ENCODE measurements at places on chromosomes 12 and 14. TPM values are rescaled to one million over a fixed set of nuclear protein-coding genes. Genes with fewer than 3 reads are reported as not detected.

DNA sequence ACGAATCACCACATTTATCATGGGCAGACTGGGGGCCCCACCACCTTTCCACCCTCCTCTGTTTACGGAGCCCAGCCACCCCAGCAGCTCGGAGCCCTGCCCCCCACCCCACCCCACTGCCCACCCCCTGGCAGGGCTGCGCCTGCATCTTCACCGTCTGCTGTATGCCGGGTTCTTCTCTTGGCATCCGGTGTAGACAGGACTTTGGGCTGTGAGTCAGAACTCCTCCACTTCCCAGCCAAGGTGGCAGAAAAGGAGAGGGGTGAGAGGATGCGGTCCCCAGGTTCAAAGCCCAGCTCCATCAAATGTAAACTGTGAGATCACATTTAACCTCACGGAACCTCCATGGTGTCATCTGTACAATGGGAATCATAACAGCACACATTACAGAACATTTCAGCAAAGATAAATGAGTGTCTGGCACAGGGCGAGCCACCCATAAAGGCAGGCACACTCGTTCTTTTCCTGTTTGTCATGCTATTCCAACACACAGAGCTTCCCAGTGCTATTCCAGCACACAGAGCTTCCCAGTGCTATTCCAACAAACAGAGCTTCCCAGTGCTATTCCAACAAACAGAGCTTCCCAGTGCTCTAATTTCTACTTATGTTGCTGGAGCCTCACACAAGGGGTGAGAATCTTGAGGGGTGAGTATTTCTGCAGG is 292.7 kb upstream of the RTL1 start:
- DNase-seq, result no peak

- DNase-seq, result no peak
These were observed 238.3 kb downstream of the SLC41A2 start for GRCh38 chr12:104719700-104720338.

DNA sequence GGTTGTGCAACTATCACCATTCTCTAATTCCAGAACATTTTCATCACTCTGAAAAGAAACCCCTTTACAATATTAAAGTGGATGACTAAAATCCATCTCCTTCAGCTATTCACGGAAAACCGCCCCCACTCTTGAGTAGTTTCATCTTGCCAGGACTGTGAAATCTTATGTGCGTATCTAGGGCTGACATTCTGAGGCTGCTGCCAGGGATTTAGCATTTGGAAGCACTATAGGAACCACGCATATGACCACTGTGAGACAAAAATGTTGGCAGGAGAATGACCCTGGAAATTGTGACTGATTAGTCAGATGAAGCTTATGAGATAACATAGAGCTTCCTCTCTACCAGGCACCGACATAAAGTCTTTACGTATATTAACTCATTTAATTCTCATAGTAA is 305.2 kb upstream of the PDE3A start:
- no peak for DNase-seq

DNA sequence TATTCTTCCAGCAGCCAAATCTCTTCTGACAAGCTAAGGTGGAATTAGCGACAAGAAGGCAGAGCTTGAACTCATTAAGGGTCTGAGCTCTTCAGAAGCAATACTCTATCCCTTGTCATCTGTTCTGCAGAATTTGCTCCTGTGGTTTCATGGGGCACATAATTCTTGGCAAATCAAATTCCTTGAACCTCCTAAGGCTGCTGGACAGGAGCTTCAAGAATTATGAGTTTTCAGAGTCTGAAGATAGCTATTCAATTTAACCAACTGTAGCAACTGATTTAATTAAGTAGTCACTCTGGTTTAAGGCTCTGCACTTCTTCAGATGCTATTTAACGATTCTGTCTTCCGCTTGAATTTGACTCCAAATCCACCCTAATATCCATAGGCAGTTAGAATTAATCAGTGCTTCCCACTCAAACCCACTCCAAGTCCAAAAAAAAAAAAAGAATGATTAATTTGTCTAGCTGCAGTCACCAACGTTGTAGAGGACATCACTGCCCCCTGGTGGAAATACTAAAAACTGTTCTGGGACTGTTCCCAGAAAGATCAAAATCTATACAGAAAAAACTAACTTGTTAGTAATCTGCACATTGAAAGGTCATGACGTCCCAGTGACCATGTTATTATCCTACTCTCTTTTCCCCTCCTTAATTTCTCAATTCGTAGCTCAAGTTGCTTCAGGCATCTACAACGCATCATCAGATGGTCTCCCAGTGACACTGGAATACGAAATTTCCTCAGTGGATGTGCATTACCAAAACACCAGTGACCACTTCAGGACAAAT is 169.9 kb downstream of the KIF21A start:
- DNase-seq, result no peak

- no peak for DNase-seq
These were observed 164.5 kb downstream of the SLC38A4 start for GRCh38 chr12:46661110-46661845.

GRCh38 chr12:72485017-72485701 is 213.0 kb downstream of the TRHDE start:
- no peak for DNase-seq

DNA sequence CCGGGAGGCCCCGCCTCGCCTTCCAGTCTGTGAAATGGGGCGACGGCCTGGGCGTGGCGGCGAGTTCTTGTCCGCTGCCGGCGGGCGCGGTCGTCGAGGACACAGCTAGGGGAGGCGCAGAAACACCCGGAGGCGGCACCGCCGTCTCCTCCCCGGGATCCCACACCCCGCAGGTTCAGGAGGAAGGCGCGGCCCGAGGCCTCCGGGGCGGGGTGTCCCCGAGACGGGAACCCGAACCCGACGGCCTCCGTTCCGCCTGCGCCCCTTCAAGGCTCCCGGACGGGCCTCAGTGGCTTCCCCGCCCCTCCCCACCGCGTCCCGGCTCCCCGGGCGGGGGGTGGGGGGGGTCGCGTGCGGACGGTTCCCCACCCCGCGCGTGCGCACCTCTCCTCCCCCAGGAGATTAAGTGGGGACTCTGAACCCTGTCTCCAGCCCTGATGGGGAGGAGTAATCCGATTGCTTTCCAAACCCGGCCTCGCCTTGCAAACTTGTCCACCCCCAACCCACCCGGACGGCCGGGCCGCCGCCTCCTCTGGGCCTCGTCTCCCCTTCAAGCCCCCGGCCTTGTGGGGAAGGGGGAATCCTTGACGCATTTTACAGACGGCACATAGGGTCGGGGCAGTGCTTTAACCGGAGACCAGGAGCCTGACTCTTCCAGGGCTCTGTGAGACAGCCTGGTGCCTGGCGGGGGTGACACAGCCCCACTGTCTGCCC is 35.3 kb upstream of the ANKRD9 start:
- DNase-seq, result no peak

DNA sequence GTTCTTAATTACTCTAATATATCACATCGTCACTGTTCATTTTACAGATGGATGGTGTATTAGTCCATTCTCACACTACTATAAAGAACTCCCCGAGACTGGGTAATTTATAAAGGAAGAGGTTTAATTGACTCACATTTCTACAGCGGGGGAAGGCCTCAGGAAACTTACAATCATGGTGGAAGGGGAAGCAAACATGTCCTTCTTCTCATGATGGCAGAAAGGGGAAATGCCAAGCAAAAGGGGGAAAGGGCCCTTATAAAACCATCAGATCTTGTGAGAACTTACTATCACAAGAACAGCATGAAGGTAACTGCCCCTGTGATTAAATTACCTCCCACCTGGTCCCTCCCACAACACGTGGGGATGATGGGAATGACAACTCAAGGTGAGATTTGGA is 6.5 kb downstream of the TMBIM4 start:
- no peak for DNase-seq

DNA sequence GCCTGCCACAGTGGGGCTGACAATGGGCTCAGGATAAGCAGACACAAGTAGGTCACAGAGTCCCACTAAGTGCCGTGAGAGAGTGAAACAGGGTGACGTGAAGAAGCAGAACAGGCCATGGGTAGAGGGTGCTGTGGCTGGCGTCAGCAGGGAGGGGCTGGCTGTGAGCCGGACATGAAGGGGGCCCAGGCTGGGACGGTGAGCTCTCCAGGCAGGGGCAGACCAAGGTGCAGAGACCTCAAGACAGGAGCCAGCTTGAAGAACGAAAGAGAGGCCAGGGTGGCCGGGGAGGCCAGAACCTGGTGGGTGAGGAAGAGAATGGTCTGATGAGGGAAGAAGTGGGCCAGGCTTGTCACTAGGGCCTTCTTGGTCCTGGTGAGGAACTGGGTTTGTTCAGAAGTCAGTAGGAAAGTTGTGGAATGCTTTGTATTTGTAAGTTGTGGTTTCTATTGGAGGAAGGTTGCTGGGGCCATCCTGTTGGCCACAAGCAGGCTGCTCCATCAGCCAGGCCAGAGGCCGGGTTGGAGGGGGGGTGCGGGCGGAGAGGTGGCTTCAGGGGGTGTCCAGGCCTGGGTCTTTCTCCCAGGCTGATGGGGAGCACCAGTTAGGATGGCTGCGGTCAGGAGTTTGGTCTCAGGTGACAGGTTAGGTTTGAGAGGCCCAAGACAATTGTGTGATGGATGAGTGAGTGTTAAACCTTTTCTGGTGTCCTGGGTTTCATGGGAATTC is 21.4 kb upstream of the MLXIP start:
- no peak for DNase-seq

DNA sequence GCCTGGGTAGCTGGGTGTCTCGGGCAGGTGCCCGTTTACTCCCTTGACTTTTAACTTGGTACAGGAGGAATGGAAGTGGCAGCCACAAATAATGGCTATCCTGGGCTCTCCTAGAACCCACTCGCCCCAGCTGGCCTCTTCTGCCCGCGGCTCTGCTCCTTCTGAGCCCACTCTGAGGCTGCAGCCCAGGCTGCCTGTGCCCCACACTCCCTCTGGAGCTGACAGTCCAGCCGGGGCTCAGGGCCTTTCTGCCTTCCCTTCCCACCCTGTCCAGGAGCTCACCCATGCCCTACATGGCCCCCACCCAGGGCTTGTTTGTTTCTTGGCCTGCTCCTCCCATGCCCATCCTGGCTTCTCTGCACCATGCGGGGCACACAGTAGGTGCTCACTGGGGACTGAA is 15.6 kb downstream of the ZNF839 start:
- DNase-seq, result no peak

- no peak for DNase-seq
These were observed 62.3 kb upstream of the TMEM132C start for GRCh38 chr12:128204711-128205110.

GRCh38 chr12:2242216-2242615 is 189.4 kb downstream of the CACNA1C start:
- DNase-seq, result no peak

GRCh38 chr14:39417014-39417413 is 15.2 kb downstream of the FBXO33 start:
- no peak for DNase-seq

DNA sequence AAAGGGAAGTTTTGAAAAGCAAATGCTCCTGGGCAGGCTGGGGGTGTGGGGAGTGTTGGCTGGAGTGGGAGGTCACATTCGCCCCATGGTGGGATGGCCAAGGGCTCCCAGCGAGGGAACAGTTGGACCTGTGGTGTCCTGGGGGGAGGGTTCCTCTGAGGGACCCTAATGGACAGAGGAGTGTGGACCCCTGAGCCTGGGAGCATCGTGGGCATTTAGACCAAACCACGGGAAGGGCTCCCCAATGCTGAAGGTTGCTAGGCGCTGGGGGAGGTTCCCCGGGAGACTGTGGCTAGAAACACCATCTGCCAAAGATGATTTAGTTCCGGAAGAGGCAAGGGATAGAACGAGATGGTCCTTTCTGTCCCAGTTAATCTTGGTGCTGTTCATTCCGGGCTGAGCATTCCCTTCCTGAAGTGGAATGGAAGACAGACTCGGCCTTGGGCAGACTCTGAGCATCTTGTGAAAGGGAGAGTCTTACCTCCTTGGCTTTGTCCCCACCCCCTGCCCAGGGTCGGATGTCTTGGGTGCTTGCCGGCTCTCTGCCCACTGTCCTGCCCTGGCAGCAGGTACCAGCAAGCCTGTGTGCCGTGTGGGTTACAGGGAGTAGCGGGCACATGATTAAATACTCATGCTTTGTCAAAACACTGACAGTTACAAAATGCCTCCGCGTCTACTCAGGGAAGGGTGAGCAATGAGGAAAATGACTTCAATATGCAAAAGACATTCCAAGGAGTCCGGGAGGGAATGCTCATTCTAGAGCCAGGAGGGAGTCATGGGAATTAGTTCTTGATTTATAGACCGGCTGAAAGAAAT is 215.9 kb downstream of the CACNA1C start:
- DNase-seq, result no peak

DNA sequence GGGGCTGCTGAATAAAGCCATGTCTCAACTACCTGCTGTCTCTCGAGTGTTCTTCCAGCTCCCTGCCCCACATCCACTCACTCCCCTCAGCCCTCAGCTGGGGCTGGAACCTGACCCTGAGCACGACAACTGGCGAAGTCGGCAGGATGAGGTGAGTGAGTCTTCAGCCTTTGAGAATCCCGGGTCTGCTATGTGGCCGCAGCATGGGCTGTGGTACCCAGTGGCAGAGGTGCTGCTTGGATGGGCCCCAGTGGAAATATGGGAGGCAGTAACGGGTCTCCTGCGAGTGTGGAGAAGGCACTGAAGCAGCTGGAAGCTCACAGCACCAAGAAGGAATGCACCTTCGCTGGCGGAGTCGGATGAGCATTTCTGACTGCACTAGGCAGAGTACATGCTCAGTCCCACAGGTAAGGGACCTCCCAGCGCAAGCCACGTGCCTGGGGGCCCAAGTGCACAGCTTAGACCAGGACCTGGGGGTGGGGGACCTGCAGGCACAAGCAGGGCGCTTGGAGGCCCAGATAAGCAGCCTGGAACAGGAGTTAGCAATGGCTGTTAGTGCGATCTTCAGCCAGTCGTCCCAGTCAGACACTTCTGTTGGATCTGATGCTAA is 95.5 kb upstream of the TMPO start:
- no peak for DNase-seq

DNA sequence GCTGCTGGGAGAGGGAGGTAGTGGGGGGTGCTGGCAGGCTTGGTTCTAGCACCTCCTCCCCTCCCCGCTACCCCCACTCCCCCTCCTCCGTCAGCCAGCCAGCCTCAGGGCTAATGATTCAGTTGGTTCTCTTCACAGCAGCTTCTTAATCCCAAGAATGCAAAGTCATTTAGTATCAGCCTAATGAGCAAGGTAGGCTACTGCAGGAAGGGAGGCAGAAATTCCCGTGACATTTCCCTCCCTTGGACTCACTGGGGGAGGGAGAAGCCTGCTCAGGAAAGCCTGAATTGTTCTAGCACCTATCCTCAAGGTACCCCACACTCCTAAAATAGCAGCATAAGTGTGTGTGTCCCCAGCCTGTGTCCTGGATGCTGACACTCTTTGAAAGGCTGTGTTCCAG is 29.8 kb downstream of the ITPK1 start:
- no peak for DNase-seq

DNA sequence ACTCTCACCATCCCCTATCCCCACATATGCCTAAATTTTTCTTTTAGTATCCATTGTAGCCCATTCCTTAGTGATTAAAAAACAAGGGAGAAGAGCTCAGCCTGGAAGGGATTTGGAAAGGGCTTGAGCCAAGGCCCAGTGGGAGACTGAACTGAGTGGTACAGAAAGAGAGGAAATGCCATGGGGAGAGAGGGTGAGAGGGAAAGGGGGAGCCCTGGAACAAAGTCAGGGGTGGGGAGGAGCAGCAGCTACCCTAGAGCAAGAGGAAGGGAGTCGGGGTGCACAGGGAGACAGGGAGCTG is 2.6 kb upstream of the ATN1 start:
- DNase-seq, result no peak

Gene PELI2
- 32.2 TPM for total RNA-seq

Gene INSM2
- 0.10 TPM for total RNA-seq

Gene PTGDR
- total RNA-seq, result not detected

Gene VRTN
- 1.5 TPM for total RNA-seq

Gene TMX1
- 31.3 TPM for total RNA-seq

Gene KRT77
- not detected for total RNA-seq

Data from progenitor cell of endocrine pancreas (in vitro differentiated cells).